ENCODE measurements at places on chromosomes 1 and 21.

DNA sequence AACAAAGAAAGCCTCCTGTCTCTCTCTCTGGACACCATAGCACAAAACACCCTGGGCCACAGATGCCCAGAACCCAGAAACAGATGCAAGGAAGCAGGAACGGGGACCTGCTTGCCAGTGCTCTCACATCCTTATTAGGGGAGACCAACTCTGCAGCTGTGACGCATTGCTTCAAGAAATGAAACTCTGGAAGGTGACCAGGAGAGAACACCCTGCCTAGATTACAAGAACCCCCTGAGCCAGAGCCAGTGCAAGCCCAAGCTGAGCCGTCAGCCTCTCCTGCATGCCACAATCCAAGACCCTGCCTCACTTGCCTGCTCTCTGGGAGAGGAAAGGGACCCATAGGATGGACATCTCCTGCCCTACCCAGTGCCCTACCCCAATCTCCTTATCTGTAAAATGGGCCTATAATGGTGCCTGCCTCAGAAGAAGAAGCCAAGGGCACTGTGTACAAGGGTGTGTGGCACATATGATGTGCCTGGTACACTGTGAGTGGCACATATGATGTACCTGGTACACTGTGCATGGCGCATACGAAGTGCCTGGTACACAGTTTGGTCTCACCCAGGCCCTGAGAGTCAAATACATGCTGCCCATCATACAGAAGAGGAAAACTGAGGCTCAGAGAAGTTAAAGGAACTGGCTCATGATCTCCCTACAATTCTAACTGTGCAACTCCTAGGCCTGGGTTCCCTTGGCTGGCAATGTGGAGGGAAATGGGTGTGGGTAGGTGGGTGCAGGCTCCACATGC is 16.8 kb upstream of the FAM131C start:
- DNase-seq, result no peak
- no peaks in the 10 kb centered on the region for H3K27me3 ChIP-seq
- no peak overlapping the region for H3K4me3 ChIP-seq
- no peak overlapping the region for H3K27ac ChIP-seq
- H3K36me3 ChIP-seq, result no peaks in the 10 kb centered on the region
- H3K4me1 ChIP-seq, result peaks cover 19% of the 10 kb centered on the region

DNA sequence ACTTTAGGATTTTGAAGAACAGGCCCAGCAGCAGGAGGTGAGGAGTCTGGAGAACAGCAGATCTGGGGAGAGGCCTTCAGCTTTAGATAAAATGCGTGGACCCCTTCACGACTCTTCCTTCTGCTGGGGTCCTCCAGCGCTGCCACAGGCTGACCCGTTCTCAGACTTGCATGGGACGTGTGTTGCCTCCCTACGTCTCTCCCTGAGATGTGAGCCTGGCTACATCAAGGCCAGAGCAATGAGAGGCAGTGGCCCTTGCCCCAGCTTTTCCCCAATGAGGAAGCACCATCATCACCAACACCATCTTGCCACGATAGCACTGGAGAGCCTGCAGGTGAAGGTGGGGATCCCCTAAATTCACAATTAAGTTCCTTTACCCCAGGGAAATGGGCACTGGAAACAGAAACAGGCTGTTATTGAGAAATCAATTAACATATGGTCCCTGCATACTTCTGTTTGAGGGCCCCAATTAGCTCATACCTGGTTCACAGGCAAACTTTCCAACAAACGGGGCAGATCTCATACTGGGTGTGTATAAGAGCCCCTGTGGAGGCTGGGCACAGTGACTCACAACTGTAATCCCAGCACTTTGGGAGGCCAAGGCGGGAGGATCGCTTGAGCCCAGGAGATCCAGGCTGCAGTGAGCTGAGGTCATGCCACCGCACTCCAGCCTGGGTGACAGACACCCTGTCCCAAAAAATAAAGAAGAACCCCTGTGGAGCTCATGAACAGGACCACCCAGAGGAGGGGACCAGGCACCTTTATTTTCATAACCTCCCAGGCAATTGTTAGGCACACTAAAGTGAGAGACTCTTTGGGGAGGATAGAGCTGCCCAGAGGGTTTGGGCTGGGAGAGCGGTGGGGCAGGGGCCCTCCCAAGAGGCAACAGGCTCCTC is 12.1 kb upstream of the ADAMTSL4 start:
- H3K4me3 ChIP-seq, result no peak overlapping the region
- H3K27me3 ChIP-seq, result no peaks in the 10 kb centered on the region
- no peak for DNase-seq
- peak overlapping the region; percentile 71 for H3K27ac ChIP-seq

GRCh38 chr1:208080396-208081286 is 163.5 kb downstream of the PLXNA2 start:
- H3K27me3 ChIP-seq, result no peaks in the 10 kb centered on the region
- H3K27ac ChIP-seq, result no peak overlapping the region
- H3K36me3 ChIP-seq, result no peaks in the 10 kb centered on the region
- DNase-seq, result no peak

- H3K27me3 ChIP-seq, result no peaks in the 10 kb centered on the region
- no peak overlapping the region for H3K27ac ChIP-seq
- no peaks in the 10 kb centered on the region for H3K36me3 ChIP-seq
- no peaks in the 10 kb centered on the region for H3K4me1 ChIP-seq
- DNase-seq, result no peak
Observed at GRCh38 chr1:57854436-57854835, 430.6 kb upstream of the DAB1 start.

DNA sequence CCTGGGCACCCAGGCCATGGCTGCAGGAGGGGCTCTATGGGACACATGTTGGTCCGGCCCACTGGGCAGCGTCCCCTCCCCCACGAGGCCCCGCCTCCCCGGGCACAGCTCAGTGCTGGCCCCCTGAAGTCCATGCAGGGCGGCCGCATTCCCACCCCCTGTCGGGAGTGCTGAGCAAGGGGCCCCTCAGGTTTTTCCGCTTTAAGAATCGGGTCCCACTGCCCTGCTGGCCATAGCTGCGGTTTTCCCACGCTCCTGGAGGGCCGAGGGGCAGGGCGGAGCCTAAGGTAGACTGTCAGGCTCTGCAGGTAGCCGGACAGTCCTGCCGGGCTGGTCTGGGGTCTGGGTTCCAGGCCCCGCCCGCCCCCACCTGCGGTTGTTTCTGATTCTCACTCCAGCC is 43.5 kb upstream of the CCDC27 start:
- no peaks in the 10 kb centered on the region for H3K36me3 ChIP-seq
- H3K27me3 ChIP-seq, result no peaks in the 10 kb centered on the region

- peaks cover 15% of the 10 kb centered on the region for H3K4me1 ChIP-seq
- H3K27me3 ChIP-seq, result no peaks in the 10 kb centered on the region
- no peak for DNase-seq
- no peaks in the 10 kb centered on the region for H3K36me3 ChIP-seq
- no peak overlapping the region for H3K27ac ChIP-seq
Observed at GRCh38 chr1:23571465-23571864, 12.2 kb upstream of the ID3 start.

- H3K36me3 ChIP-seq, result no peaks in the 10 kb centered on the region
- H3K27me3 ChIP-seq, result no peaks in the 10 kb centered on the region
- H3K27ac ChIP-seq, result no peak overlapping the region
Observed at GRCh38 chr1:179820226-179820970, 57.2 kb downstream of the TOR1AIP2 start.

DNA sequence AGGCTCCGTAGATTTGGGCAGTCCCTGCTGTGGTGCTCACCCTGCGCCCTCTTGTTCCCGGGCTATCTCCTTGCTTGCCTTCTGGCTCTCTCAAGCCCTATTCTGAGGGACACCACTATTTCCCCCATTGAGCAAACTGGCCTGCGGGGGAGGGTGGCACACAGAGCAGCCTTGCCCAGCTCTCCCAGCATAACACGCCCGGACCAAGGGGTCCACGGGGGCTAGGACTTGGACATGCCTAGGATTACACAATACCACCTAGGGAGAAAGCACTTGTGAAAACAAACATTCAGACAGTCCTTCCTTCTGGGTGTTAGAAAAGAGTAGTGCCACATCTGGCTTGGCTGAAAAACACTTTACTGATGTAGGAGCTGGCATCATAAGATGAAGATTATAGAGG is 7.4 kb downstream of the TADA1 start:
- peaks cover 27% of the 10 kb centered on the region for H3K4me1 ChIP-seq
- no peaks in the 10 kb centered on the region for H3K27me3 ChIP-seq
- H3K27ac ChIP-seq, result no peak overlapping the region

- no peak for DNase-seq
- no peaks in the 10 kb centered on the region for H3K27me3 ChIP-seq
- no peak overlapping the region for H3K4me3 ChIP-seq
- H3K4me1 ChIP-seq, result no peaks in the 10 kb centered on the region
- no peak overlapping the region for H3K27ac ChIP-seq
Observed at GRCh38 chr1:7538033-7538432, 233.1 kb upstream of the VAMP3 start.

- H3K36me3 ChIP-seq, result peaks cover 31% of the 10 kb centered on the region
- DNase-seq, result no peak
- H3K4me1 ChIP-seq, result no peaks in the 10 kb centered on the region
- no peak overlapping the region for H3K27ac ChIP-seq
Observed at GRCh38 chr1:202438393-202439174, 90.1 kb downstream of the PPP1R12B start.
